CD4-positive, CD25-positive, alpha-beta regulatory T cell (primary cell): ENCODE measurements at places on chromosomes 5 and 9.

DNA sequence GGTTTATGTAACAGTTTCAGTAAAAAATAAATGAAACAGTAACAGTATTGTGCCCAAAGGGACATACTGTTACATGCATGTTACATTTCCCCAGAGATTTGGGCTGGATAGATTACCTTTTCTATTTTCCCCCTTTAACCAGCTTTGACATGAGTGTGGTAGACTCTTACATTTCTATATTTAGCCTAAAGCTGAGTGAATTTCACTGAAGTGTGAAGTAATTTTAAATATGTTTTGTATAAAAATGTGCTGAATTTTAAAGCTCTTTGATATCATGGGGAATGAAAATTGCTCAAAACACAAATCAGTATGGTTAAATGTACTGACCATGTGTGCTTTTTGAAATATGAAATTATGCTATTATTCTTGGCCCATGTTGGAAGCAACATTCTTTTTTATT, 122.3 kb upstream of the CDH10 start:
- H3K4me3 ChIP-seq: no peak overlapping the region
- no peaks in the 10 kb centered on the region for H3K27me3 ChIP-seq
- H3K36me3 ChIP-seq: no peaks in the 10 kb centered on the region
- no peak for DNase-seq
- H3K27ac ChIP-seq: no peak overlapping the region
- no peaks in the 10 kb centered on the region for H3K4me1 ChIP-seq

- peaks cover 8% of the 10 kb centered on the region for H3K4me1 ChIP-seq
- no peaks in the 10 kb centered on the region for H3K36me3 ChIP-seq
- H3K4me3 ChIP-seq: peak overlapping the region; percentile 57
- peaks cover 5% of the 10 kb centered on the region for H3K27me3 ChIP-seq
Observed at GRCh38 chr5:35618304-35618636, 607 bp downstream of the SPEF2 start.

DNA sequence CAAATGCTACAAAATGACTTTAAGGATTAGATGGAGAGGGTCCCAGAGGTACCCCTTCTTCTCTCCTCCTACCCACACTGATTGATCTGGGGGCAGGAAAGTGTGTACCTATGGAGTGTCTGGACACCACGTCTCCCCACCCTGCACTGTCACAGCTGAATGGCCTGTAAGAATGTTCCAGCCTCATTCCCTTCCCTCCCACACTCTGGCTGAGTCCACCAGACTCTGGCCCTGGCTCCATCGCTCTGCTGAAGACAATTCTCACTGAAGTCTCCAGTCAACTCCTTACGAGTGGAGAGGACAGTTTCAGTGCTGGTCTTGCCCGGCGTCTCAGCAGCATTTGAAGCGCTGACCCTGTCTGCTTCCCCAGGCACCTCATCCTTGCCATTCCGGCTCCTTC, 105.8 kb downstream of the TTLL11 start:
- DNase-seq: no peak
- no peak overlapping the region for H3K4me3 ChIP-seq
- no peaks in the 10 kb centered on the region for H3K4me1 ChIP-seq
- no peaks in the 10 kb centered on the region for H3K36me3 ChIP-seq
- H3K27me3 ChIP-seq: no peaks in the 10 kb centered on the region

- H3K36me3 ChIP-seq: peaks cover 3% of the 10 kb centered on the region
- peaks cover 92% of the 10 kb centered on the region for H3K4me1 ChIP-seq
- H3K27ac ChIP-seq: peak overlapping the region; percentile 82
- peak overlapping the region; percentile 71 for H3K4me3 ChIP-seq
- DNase-seq: peak; percentile 83
Observed at GRCh38 chr9:89489548-89490530, 8.1 kb downstream of the SEMA4D start.

DNA sequence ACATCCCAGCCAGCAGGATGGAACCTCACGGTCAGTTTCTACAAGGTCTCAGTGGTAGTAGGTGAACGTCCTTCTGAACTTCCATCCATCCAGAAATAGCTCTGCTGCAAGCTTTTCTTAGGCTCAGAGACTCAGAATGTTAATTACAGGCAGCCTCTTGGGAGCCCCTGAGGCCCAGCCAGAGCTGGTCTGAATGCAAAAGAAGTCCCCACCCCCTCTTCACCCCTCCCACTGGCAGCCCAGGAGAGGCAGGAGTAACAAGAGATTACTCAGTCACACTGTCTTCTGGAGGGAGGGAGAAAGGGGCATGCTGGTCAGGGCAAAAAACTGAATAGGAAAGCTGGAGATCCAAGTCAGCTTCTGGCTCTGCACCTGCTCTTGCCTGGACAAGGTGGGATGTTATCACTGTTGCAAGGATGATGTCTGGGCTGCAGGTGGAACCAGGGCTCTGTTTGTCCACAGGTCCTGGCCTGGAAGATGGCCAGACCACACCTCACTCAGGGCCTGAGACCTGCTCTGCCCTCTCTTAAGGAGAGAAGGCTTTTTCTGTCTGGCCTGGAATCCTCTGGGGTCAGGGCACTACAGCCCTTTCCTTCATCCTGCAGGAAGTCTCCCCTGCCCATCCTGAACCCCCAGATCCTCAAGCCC, 9.1 kb downstream of the ENHO start:
- H3K4me3 ChIP-seq: no peak overlapping the region
- no peaks in the 10 kb centered on the region for H3K4me1 ChIP-seq
- H3K36me3 ChIP-seq: no peaks in the 10 kb centered on the region
- no peak for DNase-seq
- no peaks in the 10 kb centered on the region for H3K27me3 ChIP-seq

DNA sequence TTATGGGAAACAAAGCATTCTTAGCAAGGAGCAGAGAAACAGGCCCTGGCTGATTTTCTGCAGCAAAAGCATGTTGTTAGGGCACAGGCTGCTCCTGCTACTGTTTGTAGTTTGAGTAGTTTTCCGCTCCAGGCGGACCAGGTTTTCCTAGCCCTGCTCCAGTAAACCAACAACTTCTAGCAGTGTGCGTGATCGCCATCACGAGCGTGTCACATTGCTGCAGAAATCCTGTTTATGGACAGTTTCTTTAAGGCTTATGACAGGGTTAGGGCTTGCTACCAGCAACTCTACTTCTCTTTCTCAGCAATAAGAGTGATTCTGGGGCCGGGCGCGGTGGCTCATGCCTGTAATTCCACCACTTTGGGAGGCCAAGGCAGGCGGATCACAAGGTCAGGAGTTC, 803.9 kb upstream of the CDH10 start:
- no peaks in the 10 kb centered on the region for H3K27me3 ChIP-seq
- H3K36me3 ChIP-seq: no peaks in the 10 kb centered on the region
- no peak for DNase-seq
- no peak overlapping the region for H3K4me3 ChIP-seq

GRCh38 chr5:56696900-56697299, 118.4 kb upstream of the MAP3K1 start:
- H3K4me1 ChIP-seq: peaks cover 77% of the 10 kb centered on the region
- H3K36me3 ChIP-seq: no peaks in the 10 kb centered on the region
- H3K27me3 ChIP-seq: no peaks in the 10 kb centered on the region
- DNase-seq: peak; percentile 23
- H3K4me3 ChIP-seq: no peak overlapping the region
- no peak overlapping the region for H3K27ac ChIP-seq

- no peak overlapping the region for H3K27ac ChIP-seq
- H3K27me3 ChIP-seq: no peaks in the 10 kb centered on the region
- no peaks in the 10 kb centered on the region for H3K36me3 ChIP-seq
- no peaks in the 10 kb centered on the region for H3K4me1 ChIP-seq
- DNase-seq: no peak
- no peak overlapping the region for H3K4me3 ChIP-seq
Observed at GRCh38 chr5:100682625-100683024, 147.5 kb downstream of the FAM174A start.

- no peak overlapping the region for H3K4me3 ChIP-seq
- H3K27me3 ChIP-seq: no peaks in the 10 kb centered on the region
- H3K27ac ChIP-seq: peak overlapping the region; percentile 14
- H3K36me3 ChIP-seq: peaks cover 83% of the 10 kb centered on the region
- no peaks in the 10 kb centered on the region for H3K4me1 ChIP-seq
Observed at GRCh38 chr5:72895758-72896157, 60.1 kb upstream of the FCHO2 start.

DNA sequence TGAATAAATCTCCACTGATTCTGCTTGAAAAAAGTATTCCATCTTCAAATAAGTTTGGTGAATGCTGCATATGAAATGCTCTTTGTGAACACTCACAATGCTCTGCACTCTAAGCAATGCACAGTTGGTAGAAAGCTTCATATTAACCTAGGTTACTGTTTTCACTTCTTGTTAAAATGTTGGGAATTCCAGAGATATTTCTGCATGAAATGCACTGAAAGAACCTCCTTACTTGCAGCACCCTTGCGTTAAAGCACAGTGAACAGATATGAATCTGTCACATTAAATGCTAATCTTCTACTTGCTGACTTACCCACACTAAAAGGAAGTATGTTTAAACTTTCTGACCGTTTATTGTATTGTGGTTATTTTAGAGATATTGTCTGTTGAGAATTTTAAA, 584.1 kb upstream of the NUDT12 start:
- H3K4me1 ChIP-seq: no peaks in the 10 kb centered on the region
- H3K4me3 ChIP-seq: no peak overlapping the region
- DNase-seq: no peak
- no peaks in the 10 kb centered on the region for H3K36me3 ChIP-seq

DNA sequence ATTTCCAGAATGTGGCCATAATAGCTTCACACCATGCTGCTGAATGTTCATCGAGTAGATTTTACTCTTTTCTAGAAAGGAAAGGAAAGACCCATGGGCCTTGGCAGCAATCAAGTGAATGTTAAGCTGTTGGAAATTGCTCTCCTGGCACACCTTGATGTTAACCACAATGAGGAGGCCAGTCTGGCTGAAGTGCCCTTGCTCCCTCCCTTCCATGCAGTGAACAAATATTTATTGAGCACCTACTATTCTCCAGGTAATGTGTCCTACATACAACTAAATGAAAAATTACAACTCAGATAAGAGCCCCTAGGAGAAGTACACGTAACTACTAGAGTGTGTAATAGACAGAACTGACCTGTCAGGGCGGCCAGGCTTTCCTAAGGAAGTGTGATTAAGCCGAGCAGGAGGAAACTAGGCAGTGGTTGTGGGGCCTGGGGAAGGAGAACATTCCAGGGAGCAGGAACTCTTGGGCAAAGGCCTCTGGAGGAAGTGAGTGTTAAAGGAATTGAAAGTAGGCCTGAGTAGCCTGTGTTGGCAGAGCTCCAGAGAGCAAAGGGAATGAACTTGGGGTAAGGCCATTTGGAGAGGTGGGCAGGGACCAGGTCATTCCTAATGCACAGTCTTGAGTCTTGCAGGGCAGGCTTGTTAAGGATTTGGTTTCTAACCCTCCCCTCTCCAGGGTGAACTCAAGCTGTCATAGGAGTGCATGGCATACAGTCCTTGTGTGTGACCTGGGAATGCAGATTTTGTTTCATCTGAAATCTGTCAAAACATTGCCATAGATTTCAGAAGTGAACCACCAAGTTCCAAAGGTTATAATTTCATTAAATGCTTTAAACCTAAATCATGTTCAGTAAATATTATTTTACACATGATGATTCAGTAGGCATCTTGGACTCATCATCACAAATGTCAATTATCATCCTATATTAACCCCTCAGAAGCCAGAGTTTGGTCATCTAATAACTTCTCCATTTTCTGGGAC, 9.0 kb upstream of the ZSWIM6 start:
- no peak overlapping the region for H3K4me3 ChIP-seq

- DNase-seq: no peak
- H3K4me1 ChIP-seq: no peaks in the 10 kb centered on the region
- H3K4me3 ChIP-seq: no peak overlapping the region
- H3K27ac ChIP-seq: no peak overlapping the region
Observed at GRCh38 chr5:174187481-174187880, 142.0 kb downstream of the NSG2 start.

GRCh38 chr5:7251132-7251531, 144.8 kb upstream of the ADCY2 start:
- H3K4me1 ChIP-seq: no peaks in the 10 kb centered on the region
- H3K27me3 ChIP-seq: no peaks in the 10 kb centered on the region
- no peak overlapping the region for H3K27ac ChIP-seq
- no peaks in the 10 kb centered on the region for H3K36me3 ChIP-seq
- DNase-seq: no peak

GRCh38 chr9:129480745-129481144, 140.2 kb downstream of the C9orf50 start:
- H3K4me3 ChIP-seq: no peak overlapping the region
- H3K36me3 ChIP-seq: no peaks in the 10 kb centered on the region
- H3K4me1 ChIP-seq: peaks cover 28% of the 10 kb centered on the region
- no peak overlapping the region for H3K27ac ChIP-seq

GRCh38 chr9:105187781-105188180, 56.7 kb upstream of the SLC44A1 start:
- no peaks in the 10 kb centered on the region for H3K4me1 ChIP-seq
- H3K27ac ChIP-seq: no peak overlapping the region
- no peaks in the 10 kb centered on the region for H3K27me3 ChIP-seq
- H3K4me3 ChIP-seq: no peak overlapping the region

DNA sequence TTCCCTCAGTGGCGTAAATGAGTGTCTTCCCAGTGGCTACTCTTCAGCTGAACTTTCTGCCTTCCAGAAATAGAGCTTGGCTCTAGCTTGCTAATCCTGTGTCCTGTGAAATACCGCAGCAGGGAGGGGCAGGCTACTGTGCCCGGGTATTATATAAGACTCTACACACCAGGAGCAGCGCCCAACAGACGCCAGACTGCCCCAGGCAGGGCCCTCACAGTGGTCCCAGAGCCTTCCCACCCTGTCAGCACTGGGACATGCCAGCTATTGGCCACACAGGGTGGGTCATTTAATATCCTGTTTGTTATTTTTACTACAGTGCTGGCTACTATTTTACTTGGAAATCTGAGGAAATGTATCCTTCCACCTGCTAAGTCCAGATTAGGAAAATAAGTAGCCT, 121.0 kb downstream of the FEM1C start:
- no peaks in the 10 kb centered on the region for H3K36me3 ChIP-seq
- H3K4me3 ChIP-seq: no peak overlapping the region
- H3K27ac ChIP-seq: no peak overlapping the region
- H3K27me3 ChIP-seq: peaks cover 3% of the 10 kb centered on the region
- H3K4me1 ChIP-seq: no peaks in the 10 kb centered on the region
- no peak for DNase-seq

- H3K36me3 ChIP-seq: no peaks in the 10 kb centered on the region
- DNase-seq: no peak
- H3K4me1 ChIP-seq: no peaks in the 10 kb centered on the region
- no peak overlapping the region for H3K27ac ChIP-seq
Observed at GRCh38 chr5:125609011-125609410, 814.2 kb upstream of the GRAMD2B start.

- H3K27me3 ChIP-seq: peaks cover 3% of the 10 kb centered on the region
- H3K36me3 ChIP-seq: no peaks in the 10 kb centered on the region
- no peaks in the 10 kb centered on the region for H3K4me1 ChIP-seq
- DNase-seq: no peak
Observed at GRCh38 chr5:58469896-58470295, 10.0 kb upstream of the PLK2 start.

GRCh38 chr5:97019435-97020117, 83.7 kb downstream of the LNPEP start:
- peaks cover 12% of the 10 kb centered on the region for H3K4me1 ChIP-seq
- no peaks in the 10 kb centered on the region for H3K27me3 ChIP-seq
- no peak overlapping the region for H3K4me3 ChIP-seq
